ENCODE measurements at places on chromosomes 16 and 17.

DNA sequence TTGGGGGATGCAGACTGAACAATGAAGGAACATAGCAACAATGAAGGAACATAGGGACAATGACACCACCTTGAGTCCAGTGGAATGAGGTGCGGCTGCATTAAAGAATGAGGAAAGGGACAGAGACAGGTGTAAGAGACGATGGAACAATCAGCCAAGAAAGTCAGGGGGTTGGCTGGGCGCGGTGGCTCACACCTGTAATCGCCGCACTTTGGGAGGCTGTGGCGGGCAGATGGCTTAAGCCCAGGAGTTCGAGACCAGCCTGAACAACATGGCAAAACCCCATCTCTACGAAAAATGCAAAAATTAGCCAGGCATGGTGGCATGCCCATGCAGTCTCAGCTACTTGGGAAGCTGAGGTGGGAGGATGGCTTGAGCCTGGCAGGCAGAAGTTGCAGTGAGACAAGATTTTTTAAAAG lies 13.6 kb upstream of the CBFB start:
- DNase-seq, result no peak

- DNase-seq, result no peak
Measured at GRCh38 chr16:73399997-73400396, 352.1 kb upstream of the ZFHX3 start.

DNA sequence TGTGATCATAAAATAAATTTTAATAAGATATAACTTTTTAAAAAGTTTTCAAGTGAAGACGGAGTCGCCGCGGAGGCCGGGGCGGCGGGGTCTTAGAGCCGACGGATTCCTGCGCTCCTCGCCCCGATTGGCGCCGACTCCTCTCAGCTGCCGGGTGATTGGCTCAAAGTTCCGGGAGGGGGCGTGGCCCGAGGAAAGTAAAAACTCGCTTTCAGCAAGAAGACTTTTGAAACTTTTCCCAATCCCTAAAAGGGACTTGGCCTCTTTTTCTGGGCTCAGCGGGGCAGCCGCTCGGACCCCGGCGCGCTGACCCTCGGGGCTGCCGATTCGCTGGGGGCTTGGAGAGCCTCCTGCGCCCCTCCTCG lies at the start of gene FOXC2:
TSS of gene FOXC2 (plus strand) at position 229 of the 365 bp plus-strand sequence. CDS start 507 bp downstream, outside the sequence.
- peak; percentile 94 for DNase-seq

DNA sequence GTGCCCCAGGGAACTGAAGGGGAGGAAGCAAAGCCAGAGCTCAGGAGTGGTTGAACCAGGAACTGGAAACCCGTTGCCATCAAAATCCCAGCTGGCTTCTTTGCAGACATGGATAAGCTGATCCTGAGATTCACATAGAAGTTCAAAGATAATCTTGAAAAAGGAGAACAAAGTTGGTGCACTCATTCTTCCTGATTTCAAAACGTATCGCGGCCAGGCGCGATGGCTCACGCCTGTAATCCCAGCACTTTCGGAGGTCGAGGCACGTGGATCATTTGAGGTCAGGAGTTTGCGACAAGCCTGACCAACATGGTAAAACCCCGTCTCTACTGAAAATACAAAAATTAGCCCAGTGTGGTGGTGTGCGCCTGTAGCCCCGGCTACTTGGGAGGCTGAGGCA lies 7.1 kb downstream of the RAP1GAP2 start:
- DNase-seq, result peak; percentile 67

DNA sequence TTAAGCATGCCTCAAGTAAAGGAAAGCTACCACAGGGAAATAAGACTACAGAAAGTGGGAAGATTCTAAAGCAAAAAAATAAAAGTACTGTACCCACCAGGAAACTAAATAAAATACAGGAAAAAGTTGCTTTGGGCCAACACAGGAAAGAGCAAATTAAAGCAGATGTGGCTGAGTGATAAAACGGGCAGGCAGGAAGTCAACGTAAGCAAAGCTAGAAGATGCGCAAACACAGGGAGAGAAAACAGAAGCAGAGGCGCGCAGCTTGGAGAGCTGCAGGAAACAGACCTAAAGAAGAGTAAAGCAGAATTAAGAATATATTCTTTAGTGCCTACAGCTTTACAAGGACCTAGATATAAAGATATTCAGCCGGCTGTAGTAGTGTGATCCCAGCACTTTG lies 21.7 kb downstream of the USP36 start:
- peak; percentile 34 for DNase-seq

DNA sequence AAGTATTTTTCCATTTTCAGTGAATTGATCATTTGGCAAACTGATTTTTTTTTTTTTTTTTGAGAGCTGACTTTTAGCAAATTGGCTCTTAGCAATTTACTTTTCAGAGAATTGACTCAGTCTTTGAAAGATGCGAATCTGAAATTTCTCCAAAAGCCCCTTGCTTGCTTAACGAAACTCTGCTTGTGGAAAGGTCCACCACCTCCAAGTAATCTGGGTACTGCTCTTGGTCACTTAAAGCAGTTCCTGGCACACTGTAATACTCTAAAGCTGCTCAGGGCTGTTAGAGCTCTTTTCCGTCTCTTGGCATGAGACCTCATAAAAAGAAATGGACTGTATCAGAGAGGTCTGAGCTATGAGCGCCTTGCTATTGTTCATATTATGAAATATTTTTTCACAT lies 2.9 kb downstream of the GSDMB start:
- DNase-seq, result no peak

- peak; percentile 92 for DNase-seq
Measured at GRCh38 chr17:45293413-45294211, 23.2 kb downstream of the MAP3K14 start.

GRCh38 chr16:85751698-85752501 lies 1.0 kb upstream of the C16orf74 start:
- peak; percentile 40 for DNase-seq

GRCh38 chr17:4420692-4421131 lies 13.0 kb upstream of the SPNS3 start:
- DNase-seq, result peak; percentile 82

- DNase-seq, result peak; percentile 28
Measured at GRCh38 chr17:68734931-68735330, 133.8 kb upstream of the FAM20A start.

- no peak for DNase-seq
Measured at GRCh38 chr17:13395346-13395745, 206.4 kb downstream of the HS3ST3A1 start.

- no peak for DNase-seq
Measured at GRCh38 chr17:29732613-29733012, 109.9 kb upstream of the CORO6 start.

DNA sequence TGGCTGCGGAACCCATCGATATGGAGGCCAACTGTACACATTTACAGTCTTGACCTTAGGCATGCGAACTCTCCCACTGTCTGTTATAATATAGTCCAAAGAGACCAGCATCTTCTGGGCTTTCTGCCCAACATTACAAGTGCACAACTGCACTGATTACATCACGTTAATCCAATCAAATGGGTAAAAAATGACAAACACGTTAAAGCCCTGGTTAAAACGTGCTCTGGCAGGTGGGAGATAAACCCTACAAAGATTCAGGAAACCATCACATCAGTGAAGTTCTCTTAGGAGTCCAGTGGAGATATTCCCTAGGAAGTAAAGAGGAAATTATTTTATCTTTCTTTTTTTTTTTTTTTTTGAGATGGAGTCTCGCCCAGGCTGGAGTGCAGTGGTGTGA lies 23.7 kb upstream of the XYLT2 start:
- DNase-seq, result peak; percentile 4

DNA sequence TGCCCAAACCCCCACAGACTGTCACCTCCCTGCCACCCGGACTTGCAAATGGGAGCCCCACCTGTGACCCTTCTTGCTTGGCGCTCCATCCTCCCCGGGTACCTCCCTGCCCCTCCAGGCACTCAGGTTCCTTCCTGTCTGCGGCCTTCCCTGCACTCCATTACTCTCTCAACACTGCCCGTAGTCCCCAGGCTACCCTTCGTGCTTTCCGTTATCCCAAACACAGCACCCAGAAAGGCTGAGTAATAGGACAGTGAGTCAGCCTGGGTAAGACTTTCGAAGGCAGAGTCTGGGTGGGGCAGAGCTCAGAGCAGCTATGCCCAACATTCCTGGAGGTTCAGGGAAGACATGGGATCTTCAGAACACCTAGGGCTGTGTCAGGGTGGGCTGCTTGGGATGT lies 16.6 kb upstream of the C16orf74 start:
- peak; percentile 66 for DNase-seq

DNA sequence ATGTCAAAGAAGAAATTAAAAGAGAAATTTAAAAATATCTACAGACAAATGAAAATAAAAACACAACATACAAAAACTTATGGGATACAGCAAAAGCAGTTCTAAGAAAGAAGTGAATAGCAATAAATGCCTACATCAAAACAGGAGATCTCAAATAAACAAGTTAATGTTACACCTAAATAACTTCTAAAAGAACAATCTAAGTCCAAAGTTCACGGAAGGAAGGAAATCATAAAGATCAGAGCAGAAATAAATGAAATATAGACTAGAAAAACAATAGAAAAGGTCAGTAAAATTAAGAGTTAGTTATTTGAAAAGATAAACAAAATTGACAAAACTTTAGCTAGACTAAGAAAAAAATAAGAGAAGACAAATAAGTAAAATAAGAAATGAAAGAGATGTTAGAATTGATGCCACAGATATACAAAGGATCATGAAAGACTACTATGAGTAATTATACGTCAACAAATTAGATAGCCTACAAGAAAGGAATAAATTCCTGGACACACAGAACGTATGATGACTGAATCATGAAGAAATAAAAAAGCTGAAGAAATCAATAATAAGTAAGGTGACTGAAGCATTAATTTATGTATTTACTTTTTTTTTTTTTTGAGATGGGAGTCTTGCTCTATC lies 100.4 kb downstream of the CEP112 start:
- no peak for DNase-seq

DNA sequence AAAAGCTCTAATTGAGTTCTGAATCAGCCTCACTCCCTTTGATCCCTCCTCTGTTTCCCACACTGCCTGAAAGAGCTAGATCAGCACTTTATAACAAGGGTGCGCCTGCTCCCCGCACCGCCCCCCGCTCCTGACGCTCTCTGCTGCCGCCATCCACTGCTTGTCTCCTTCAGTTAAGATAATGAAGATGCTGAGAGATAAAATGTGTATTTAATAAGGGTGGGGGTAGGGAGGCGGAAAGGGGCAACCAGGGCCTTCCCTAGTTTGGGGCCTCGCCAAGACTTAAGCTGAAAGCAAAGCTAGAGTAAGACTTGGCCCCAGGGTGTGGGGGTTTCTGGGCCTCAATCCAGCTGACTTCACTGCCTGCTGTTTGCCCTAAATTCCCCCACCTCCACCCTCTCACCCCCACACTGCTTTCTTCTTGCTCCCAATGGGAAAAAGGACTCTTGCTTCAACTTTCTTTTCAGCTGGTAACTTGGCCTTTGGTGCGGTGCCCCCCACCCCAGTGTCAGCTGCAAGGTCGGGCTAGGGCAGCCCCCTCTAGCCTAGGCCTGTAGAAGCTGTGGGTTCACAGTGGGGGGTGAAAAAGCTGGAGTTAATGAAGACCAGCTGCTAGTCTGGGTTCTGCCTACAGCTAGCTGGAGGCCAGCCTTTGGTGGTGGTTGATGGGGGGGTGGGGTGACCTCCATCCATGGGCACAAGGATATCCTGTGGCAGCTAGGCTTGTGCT lies 1.8 kb upstream of the RARA start:
- peak; percentile 97 for DNase-seq

GRCh38 chr17:82449131-82449882 lies 1.2 kb downstream of the CYBC1 start:
- DNase-seq, result no peak
